ENCODE measurements at places on chromosomes 16 and 17.

GRCh38 chr17:80261159-80261894 lies 675 bp downstream of the RNF213 start:
- DNase-seq = peak; percentile 62

- DNase-seq = peak; percentile 62
These were observed 41.9 kb downstream of the FTO start for GRCh38 chr16:53745753-53746266.

DNA sequence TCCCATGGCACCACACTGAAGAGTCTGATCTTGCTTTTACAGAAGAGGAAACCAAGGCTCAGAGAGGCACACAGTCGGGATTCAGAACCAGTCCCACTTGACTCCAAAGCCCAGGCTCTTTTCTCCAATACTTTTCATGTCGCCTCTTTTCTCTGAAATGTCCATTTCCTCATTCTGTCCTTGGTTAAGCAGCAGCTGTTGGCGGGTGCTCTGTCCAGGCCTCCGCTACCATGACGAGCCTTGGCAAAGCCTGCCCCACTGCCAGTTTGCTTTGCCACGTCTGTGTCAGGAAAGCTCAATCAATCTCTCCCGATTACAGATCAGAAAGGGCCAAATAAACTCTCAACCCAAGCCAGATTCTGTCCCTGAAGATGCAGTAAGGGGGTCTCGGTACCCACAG lies 9.1 kb upstream of the CEP295NL start:
- DNase-seq = no peak

DNA sequence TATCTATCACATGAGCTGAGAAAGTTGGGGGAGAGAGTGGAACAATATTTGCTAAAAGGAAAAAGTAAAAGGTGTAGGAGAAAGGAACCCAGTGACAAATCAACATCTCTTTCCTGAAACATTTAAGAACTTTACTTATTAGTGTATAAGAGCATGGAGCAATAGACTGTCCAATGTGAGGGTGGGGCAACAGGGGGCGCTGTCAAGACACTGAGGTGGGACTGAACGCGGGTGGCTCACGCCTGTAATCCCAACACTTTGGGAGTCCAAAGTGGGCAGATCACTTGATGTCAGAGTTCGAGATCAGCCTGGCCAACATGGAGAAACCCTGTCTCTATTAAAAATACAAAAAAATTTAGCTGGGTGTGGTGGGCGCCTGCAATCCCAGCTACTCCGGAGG lies 21.2 kb downstream of the PCTP start:
- DNase-seq = no peak

GRCh38 chr17:77782611-77783010 lies 175.9 kb upstream of the TNRC6C start:
- DNase-seq = no peak

DNA sequence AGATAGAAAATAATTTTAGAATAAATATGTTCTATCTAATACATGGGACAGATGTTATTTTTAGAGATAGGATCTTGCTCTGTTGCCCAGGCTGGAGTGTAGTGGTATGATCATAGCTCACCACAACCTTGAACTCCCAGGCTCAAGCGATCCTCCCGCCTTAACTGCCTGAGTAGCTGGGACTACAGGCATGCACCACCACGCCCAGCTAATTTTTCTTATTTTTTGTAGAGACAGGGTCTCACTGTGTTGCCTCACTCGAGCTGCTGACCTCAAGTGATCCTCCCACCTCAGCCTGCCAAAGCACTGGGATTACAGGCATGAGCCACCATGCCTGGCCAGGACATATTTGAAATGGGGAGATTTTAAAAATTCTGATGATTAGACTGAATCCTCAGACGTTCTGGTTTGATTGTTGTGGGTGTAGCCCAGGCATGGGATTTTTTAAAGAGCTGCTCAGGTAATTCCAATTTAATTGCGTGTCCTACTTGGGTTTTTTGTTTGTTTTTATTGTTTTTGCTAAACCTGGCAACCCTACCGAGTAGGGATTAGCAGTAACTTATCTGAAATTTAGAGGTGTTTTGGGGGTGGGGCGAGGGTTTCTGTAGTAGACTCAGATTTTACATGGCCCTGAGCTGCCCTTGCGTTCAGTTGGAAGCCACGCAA lies 142.9 kb downstream of the RAB11FIP4 start:
- DNase-seq = peak; percentile 12

DNA sequence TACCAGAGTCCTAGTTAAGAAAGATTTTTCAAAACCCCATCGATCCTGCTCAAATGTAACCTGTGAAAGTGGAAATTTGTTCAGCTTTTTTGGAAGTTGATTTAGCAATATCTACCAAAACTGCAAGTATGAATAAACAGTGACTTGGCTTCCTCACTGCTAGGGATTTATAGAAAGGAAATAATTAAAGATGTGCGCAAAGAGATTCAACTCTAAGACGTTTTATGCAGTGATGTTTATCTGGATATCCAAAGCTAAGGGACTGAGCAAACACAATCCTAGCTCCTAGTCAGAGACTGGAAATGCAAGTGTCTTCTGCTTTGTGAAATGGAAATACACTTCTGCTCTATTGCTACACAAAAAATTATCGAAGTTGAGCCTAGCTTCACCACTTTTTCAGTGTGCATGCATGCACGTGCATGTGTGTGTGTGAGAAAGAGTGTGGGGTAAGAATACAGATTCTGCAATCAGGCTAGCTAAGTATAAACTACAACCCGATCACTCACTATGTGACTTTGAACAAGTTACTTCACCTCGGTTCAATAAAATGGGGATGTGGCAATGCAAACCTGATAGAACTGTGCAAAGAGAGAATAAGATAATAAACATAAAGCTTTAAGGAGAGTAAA lies 52.1 kb upstream of the FOXF1 start:
- no peak for DNase-seq

DNA sequence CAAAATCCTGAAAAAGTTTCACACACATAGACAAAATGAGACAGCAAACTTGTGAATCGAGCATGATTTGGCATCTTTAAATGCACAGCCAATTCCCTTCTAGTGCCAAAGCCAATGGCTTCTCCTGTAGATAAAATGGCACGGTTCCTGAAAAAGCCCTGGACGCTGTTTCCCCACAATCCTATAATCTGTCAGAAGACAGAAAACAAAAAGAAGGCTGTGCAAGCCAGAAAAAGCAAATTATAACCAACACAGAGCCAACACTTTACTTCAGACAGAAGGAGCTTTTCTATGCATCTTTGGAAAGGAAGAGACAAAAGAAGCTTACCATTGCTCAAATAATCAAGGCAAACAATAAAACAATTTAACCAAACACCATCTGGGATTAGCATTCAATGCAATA lies 23.8 kb downstream of the FAM222B start:
- no peak for DNase-seq

- no peak for DNase-seq
These were observed 12.1 kb downstream of the CA5A start for GRCh38 chr16:87924041-87924810.

DNA sequence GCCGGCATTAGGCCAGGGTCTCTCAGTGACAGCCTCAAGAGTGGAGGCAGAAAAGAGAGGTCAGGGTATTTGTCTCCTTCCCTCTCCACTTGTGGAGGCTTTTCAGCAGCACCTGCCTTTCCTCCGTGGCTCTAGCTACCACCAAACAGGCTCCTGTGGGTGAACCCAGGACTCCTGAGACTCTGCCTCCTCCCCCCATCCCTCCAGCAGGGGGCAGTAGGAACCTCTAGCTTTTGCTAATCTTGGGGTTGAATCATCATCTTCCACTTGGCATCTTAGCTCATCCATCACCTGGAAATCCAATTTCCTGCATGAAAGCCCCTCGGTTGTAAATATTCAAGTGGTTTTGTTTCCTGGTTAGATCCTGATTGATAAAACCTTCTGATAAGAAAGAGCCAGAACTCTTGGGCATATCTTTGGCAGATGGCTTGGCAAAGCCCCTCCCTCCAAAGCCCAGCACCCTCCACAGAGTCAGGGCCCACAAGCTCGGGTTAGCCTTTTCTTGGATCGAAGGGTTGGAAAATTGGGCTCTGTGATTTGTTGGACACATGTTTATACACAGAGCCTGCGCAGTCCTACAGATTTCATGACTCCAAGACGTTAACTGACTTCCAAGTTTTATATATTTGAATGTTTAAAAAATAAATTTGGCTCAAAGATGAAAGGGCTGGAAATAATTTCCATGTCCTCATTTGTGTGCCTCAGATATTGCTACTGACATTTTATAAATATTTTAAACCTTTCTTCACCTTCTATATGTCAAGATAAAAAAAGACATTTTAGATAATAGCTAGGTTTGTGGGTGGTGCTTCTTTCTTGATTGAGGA lies 322.1 kb downstream of the MAP2K4 start:
- no peak for DNase-seq

DNA sequence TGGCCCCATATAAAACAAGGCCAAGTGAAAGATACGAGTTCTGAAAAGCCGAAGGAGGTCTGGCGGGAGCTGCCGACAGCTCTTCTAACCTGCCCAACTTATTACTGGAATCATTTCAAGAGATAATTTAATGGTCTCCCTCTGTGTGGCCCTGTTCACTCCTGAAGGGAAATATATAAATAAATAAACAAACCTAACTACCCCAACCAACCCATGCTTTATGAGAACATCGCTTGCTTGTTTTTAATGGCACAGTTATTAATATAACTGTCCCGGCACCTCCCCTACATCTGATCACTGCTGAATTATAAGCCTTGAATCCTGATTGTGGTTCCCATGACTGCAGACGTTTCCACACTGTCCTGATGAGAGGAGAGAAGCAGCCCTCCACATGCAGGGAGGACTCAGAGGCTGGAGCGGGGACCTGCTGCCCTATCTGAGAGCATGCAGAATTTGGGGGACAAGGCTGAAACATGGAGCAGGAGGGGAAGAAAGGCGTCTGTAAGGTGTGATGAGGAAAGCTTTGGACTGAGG lies 22.2 kb downstream of the CDK5RAP3 start:
- DNase-seq = no peak

- no peak for DNase-seq
These were observed 22.1 kb downstream of the ZP2 start for GRCh38 chr16:21189311-21189710.

- no peak for DNase-seq
These were observed 45.5 kb upstream of the RBBP6 start for GRCh38 chr16:24493821-24494220.

GRCh38 chr17:58985367-58985766 lies 121.3 kb downstream of the TRIM37 start:
- no peak for DNase-seq

DNA sequence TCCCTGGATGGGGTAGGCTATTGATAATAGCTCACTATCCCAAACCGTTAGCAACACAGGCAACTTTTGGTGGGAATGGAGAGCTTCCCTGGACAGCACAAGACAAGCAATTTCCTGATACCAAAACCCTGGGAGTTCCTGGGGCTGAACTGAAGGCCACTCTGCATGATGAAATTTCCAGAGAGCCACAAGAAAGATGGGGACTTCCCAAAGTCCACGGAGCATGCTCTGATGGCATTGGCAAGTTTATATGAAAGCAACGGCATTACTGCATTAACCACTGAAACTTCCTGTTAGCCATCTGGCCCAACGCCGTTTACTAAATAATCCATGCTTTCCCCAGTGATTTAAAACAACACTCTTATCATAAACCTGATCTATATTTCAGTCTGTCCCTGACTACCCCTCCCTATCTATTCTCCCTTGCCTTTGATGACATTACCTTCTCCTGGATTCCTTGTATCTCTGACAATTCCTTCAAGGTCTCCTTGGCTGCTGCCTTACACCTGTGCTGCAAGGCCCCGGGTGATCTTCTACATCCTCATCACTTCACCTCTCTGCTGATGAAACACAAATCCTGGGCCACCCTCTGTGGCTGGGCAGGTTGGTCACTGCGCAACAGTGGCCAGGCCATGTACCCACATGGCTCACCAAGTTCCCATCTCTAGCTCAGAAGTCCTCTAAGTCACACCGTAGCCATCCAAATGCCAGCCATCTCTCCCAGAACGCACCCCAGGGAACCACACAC lies 108.5 kb upstream of the RCVRN start:
- DNase-seq = peak; percentile 78

- DNase-seq = no peak
These were observed at the start of gene HSPB9 for GRCh38 chr17:42122371-42123303. TSS of gene HSPB9 (plus strand) at chr17:42122804. CDS start at chr17:42122851, 47 bp downstream.

GRCh38 chr16:2058420-2058819 lies 10.6 kb downstream of the TSC2 start:
- DNase-seq = no peak

DNA sequence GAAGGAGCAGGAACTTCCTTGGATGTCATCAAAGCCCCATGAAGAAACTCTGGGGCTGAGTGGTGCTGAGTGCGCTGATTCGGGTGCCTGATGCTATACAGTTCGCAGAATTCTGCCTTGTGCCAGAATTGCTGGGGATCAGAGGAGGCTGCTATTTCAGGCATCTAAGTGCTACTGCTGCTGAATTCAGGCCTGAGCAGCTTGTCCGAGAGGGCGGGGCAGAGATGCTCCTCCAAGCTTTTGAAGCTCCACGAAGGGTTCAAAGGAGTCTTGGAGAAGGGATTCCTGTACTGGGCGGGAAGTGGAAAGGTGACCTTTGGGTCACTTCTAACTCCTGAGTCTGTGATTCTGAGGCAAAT lies 227.8 kb downstream of the CCDC182 start:
- DNase-seq = no peak

- no peak for DNase-seq
These were observed 223.1 kb downstream of the SEC14L1 start for GRCh38 chr17:77363821-77364361.

DNA sequence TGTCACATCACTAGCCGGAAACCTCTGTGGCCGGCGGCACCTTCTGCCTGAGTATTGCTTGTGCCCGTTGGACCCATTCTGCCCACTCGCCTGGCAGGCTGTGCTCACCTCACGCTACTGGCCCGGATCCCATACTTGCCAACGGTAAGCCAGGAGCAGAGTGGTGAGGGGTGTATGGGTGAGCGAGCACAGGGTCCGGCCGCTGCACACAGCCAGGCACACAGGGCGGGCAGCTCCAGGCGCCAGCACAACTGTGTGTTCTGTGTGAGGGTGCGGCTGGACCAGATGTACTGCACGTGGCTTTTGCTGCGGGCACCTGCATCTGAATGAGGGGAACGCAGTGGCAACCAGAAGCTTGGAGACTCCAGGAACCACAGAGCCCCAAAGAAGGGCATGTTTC lies 455.7 kb downstream of the CDH8 start:
- no peak for DNase-seq

DNA sequence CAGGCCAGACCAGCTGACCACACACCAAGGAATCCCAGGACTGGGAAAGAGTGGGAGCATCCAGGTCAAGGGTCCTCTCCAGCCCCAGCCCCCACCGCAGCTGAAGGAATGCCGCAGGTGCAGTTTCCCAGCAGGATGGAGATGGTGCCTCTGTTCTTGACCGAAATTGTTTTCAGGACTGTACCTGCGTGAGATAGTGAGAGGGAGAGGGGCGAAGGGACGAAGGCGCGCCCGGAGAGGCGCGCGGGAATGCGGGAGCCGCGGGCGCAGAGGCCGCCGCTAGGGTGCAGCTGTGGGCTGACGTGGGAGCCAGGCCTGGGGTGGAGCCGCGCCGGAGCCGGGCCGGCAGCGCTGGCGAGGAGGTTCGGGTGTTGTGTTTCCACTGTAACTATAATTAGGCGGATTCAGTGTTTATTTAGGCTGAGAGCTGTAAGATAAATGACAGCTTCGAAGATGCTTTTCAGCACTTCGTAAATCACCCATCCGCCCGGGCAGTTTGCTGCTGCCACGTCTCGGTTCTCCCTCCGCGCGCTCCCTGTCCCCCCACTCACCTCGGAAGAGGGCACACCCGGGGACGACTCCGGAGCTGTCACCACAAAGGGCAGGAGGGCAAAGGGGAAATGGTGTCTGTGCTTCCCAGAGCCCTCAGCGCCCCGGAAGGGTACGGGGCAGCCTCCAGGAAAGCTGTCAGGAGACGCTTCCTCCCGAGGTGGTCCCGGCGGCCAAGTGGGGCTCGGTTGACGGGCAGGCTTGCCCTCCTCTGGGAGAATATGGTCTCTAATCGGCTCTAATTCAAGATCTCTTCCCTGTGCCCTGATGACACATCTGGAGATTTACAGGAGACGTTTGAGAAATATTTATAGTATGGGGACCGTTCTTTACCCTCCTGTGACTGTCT lies 38.2 kb downstream of the HOXB1 start:
- peak; percentile 68 for DNase-seq

All from AG10803 (cell line).